HAP-1 (cell line): ENCODE measurements at places on chromosomes 5 and 9.
A peak's percentile ranks its signal among the peaks of the same experiment; 100 is the strongest.

- DNase-seq: no peak
Measured at GRCh38 chr9:126607731-126608130, 6.0 kb upstream of the LMX1B start.

- DNase-seq: peak; percentile 82
Measured at GRCh38 chr5:88045931-88046461, 222.6 kb downstream of the TMEM161B start.

DNA sequence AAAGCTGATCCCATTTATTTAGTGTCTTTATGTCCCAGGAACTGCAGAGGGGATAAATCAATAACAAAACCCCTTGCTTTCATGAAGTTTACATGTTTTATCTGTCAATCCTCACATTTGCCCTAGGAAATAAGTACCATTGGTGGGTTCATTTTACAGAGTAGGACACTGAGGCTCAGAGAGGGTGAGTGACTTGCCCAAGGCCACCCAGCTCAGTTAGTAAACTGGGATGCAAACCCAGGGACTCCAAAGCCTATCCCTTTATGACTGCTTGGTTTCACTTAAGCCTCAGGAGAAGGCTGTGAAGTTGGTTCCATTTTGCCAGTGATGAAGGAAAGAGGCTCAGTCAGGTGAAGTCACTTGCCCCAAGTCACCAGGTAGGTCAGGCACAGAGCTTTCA lies 51.9 kb downstream of the SMIM23 start:
- no peak for DNase-seq

DNA sequence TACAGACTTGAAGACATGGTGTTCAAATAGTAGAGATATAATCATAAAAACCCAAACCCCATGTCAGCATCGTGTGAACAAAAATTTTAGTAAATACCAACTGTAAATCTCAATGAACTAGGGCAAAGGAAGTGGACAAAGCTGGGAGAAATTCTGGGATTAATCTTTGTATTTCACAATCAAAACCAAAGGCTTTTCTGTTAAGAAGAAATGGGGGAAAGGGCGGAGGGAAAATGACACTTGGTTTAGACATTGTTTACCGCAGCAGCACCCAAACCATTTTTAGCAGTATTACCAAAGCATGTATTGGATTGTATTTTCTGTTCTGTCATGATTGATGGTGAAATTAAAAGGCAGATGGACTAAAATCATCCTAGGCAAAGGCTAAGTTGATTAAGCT lies 134.2 kb upstream of the PRSS3 start:
- no peak for DNase-seq

GRCh38 chr5:80117446-80117845 lies 82.3 kb downstream of the THBS4 start:
- DNase-seq: no peak

DNA sequence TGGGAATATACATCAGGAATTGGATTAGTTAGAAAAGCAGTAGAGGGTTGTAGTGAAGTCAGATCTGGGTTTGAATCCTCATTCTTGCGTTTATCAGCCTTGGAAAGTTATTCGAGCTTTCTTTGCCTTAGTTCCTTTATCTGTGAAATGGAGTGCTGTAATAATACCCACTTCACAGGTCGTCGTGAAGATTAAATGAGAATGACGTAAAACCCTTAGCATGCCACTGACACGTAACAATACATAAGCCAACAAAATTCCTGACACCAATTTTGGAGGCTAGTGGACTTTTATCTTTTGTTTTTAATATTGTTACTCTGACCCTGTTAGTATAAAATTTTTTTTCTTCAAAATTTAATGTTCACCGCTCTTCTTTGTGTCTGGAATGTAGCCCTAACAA lies 3.4 kb downstream of the SKP2 start:
- no peak for DNase-seq

- no peak for DNase-seq
Measured at GRCh38 chr5:1883925-1884677, 1.4 kb upstream of the IRX4 start.

DNA sequence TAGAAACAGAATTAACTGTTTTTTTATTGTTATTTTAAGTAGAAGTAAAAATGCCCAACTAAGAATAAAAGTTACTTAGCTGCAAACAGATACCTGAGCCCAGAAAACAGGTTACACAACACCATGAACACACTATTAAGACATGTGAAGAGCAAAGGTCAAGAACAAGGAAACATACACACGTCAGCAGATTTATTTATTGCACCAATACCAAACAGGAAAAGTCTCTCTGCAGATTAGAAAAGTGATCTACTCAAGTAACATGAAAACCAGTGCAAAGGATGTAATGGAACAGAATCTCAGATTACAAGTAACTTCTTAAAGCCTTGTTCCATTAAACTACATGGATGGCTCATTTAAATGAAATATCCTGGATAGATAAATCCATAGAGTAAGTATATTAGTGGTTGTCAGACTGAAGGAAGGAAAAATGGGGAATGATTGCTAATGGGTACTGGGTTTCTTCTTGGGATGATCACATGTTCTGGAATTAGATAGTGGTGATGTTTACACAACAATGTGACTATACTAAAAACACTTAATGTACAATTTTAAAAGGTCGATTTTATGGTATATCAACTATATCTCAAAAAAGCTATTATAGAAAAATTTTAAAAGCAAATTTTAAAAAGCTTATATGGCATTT lies 6.1 kb downstream of the SAR1B start:
- no peak for DNase-seq

DNA sequence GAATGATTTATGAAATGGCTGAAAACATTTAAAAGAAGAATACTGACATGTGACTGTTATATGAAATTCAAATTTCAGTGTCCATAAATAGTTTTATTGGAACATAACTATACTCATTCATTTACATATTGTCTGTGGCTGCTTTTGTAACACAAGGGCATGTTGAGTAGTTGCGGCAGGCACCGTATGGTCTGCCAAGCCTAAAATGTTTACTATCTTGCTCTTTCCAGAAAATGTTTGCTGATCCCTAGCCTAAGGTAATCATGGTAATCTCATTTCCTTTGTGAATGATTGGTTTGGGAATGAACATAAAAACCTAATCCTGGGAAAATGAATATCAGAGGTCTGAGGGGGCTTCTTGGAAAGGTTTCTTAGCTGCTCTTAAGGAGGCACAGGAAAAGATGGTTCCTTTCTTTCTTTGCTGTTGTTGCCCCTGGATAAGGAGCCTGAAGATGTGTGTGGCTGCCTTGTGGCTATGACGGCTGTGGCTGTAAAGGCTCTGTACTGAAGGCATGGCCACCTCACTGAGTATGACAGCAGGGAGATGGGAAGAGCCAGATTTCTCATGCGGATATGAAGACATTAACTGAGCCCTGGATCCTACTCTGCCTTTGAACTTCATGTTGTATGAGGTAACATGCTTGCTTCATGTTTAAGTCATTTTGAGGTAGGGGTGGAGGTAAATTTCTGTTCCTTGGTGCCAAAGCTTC lies 419.4 kb upstream of the CLINT1 start:
- no peak for DNase-seq

DNA sequence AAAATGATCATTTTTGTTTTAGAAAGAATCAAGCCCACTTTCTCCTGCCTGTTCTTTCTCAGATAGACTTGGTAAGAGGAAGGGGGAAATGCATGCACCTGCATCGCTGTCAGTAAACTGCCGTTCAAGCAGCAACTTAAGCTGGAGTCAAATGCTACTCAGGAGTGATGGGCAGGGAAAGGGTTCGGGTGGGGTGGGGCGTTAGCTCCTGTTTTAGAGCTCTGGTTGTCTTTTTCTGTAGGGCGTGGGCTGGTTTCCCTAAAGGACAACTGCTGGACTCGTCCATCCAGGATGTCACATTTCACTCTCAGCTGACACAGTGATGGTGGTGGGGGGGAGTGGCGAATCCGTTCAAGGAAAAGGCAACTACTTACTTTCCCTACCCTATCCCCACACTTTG lies 75.0 kb downstream of the NDFIP1 start:
- DNase-seq: no peak

- DNase-seq: no peak
Measured at GRCh38 chr9:117678871-117679270, 25.3 kb upstream of the TLR4 start.

DNA sequence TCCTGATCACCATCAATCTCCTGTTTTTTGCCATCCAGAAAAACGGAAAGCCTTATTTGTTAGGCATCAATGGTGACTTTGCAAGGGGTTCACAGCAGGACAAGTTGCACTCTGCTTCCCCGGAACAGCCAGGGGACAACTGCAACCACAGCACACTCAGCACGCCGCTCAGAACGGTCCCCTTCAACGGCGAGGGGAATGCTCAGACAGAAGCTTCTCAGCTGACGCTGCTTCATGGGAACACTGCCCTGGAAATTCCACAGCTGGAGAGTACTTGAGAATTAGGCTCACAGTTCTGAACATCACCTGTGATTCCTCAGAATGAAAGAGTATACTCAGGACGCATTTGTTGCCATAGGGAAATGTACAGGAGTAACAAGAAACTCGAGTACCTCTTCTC lies 40.1 kb upstream of the PLPP6 start:
- DNase-seq: no peak

DNA sequence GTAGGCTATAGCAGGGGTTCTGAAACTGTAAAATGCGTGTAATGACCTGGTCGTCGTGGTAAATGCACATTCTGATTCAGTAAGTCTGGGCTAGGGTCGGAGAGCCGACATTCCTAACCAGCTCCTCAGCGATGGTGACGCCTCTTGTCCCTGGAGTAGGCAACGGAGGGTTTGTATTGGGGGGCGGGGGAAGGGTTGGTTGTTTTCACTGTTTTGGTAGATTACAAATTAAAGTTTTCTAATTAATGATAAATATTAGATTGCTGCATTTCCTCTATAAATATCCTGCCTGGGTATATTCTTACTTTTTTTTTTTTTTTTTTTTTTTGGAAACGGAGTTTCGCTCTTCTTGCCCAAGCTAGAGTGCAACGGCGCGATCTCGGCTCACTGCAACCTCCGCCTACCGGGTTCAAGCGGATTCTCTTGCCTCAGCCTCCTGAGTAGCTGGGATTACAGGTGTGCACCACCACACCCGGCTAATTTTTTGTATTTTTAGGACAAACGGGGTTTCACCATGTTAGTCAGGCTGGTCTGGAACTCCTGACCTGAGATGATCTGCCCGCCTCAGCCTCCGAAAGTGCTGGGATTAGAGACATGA lies 566 bp upstream of the ALDH7A1 start:
- DNase-seq: no peak

DNA sequence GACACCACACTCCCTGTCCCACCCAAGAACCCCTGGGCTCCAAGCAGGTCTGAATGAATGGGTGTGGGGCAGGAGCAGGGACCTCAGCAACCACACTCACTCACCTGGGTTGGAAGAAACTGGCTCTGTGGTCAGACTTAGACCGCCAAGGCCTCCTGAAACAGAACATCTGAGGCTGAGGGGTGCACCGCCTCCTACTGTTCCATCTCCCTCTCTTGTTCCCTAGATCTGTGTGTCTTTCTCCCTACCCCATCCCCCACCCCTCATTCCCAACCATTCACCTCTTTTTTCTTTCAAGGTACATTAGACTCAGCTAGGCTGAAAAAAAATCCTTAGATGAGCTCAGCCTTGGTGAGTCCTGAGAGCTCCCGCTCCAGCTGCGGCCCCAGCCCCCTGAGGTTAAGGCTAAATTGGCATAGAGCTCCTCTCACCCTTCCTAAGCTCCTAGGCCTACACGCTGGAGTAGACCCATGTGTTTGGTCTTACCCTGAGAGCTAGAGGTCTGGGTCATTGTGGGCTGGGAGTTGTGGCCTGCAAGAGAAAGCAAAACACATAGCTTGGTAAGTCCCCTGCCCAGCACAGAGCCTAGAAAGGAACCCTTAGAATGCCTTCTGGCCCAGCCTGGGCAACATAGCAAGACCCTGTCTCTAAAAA lies 4.8 kb downstream of the ECSCR start:
- no peak for DNase-seq

GRCh38 chr5:170293273-170293672 lies 4.3 kb downstream of the LCP2 start:
- no peak for DNase-seq

DNA sequence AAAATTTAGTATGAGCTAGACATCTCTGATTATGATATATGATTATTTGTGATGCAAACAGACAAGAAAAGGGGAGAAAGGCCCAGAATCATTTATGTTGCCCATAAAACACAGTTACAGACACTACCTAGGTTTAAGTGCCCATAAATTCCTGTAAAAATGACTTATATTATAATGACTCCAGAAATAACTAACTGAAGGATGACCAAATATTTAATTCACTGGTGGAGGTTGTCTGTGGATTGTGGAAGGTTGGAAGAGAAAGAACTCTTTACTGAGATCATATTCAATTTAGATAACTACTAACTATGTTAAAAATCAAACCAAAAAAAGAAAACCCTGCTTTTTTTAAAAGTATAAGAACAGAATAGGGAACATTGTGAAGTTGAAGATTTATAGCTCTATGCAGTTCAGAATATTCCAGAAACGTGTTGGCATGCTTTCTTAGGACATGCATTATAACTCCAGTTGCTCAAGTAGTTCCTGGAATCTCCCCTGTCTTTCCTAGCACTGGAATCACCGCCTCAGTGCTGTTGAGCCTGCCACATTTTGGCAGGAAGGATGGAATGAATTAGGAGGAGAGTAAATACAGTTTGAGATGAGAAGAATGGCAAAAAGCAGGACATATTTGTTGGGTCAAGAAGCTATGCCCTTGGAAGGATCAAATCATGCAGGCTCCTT lies 72.0 kb upstream of the PAPPA start:
- no peak for DNase-seq

DNA sequence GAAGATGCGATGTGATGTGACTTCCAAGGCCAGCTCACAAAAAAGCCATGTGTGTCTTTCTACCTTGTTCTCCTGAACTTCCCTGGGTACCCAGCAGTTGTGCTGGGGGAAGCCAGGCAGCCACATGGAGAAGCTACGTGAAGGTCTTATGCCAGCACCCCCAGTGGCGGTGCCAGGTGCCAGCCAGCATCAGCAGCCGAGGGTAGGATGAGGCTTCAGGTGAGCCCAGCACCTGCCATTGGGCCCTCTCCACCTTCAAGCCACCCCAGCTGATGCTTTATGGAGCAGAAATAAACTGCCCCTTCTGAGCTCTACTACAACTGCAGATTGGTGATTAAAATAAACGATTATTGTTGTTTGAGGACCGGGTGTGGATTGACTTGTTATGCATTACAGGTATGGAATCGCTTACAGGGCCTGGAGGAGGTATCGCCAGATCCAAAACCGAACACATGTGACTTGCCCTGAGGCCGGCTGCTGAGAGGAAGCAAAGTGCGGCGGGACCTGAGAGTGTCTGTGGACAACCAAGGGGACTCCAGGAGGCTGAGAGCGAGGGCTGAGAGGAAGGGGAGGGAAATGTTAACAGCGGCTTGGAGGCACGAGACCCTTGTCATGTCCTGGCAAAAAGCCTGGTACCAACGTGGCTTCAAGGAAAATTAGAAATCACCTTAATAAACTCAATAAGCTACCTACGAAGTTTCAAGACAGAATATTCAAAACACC lies 36.0 kb upstream of the OLFM1 start:
- DNase-seq: no peak

- DNase-seq: no peak
Measured at GRCh38 chr5:137098238-137098637, 400.9 kb downstream of the SPOCK1 start.
